NCI-H2081 treated with DMSO at 0.1 percent for 48 hours (cell line): ENCODE measurements at places on chromosomes 5 and 9.

DNA sequence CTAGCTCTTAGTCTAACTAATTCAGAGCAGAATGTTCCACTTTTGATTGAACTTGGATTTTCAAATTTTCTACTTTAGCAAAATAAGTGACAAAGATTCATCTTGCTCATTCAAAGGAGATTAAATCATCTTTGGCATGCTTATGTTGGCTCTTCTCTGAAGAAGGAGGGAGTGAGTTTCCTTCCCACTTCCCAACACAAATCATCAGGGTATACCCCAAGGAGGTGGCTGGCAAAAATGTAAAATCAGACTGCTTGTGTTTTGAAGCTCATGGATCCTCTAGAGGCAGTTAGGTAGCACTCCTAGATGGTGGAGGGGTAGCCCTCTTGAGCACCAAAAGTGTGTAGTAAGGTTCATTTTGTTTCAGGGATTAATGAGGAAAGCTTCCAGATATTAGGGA lies 343.1 kb downstream of the OSTF1 start:
- no peak for DNase-seq

DNA sequence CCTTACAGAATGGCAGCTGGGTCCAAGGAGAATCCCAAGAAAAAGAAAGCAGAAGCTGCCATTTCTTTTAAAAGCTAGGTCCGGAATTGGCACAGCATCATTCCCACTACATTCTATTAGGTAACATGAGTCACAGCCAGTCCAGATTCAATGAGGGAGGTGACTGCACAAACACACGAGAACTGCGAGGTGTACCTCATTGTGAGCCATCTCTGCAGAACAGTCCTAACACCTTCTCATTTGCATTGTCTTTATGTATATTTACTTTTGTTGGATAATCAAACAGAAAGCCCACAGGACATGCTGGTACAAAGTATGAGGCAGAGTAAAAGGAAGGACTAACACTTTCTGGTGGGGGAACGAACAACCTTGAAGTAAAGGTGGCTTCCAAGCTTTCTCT lies 14.6 kb upstream of the HABP4 start:
- no peak for DNase-seq

DNA sequence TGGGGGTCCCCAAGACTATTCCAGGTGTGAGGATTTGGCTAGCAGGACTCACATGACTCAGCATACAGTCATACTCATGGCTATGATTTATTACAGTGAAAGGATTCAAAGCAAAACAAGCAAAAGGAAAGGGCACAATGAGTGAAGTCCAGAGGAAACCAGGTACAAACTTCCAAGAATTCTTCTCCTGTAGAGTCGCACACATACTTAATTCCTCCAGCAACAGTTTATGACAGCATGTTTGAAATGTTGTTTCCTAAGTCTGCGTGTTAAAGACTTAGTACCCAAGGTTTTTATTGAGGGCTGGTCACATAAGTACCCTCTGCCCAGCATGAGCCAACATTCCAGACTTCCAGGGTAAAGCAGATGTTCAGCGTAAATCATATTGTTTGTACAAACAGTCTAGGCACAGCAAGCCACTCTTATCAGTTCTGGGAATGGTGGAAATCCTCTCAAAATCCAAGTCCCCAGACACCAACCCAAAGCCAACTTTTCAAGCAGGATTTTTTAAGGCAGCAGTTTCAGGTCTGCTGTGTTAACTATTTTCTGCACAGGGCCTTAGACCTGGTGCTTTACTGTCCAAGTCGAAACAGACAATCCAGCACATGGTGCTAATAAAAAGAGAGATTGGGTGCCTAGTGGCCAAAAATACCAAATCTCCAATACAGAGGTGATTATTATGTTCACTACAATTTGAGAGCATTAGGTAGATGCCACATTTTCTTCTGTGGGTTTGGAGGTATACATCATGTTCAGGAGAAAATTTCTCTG lies 18.6 kb upstream of the RICTOR start:
- no peak for DNase-seq

- DNase-seq, result no peak
Observed at GRCh38 chr5:76688836-76689235, 27.1 kb upstream of the F2R start.

DNA sequence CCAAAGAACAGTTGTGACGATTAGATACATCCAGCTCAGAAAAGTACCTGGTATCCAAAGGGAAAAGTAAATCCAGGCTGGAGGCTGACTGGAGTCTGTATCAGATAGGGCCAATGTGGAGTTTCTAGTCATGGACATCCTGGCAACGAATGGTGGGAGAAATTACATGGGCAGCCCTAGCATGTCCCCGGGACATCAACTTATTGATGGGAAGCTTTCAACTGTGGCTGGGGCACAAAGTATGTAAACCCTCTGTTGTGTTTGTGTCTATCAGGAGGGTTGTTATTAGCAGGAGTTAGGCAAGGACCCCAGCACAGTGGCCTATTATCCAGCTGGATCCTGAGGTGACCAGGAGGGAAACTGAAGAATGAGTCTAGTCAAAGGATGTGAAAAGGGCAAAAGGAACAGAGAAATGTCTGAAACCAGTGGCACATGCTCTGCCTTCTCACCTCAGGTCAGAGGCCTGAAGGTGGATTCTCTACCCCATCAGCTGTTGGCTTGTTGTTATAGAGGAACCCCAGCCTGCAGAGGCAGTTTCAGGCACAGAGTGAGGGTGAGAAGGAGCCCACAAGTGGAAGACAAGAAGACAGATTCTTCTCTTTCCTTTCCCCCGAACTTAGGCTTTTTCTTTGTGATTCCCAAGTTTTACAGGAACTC lies 19.9 kb downstream of the IFNW1 start:
- DNase-seq, result no peak

GRCh38 chr5:67983251-67984110 lies 232.1 kb upstream of the PIK3R1 start:
- DNase-seq, result no peak

DNA sequence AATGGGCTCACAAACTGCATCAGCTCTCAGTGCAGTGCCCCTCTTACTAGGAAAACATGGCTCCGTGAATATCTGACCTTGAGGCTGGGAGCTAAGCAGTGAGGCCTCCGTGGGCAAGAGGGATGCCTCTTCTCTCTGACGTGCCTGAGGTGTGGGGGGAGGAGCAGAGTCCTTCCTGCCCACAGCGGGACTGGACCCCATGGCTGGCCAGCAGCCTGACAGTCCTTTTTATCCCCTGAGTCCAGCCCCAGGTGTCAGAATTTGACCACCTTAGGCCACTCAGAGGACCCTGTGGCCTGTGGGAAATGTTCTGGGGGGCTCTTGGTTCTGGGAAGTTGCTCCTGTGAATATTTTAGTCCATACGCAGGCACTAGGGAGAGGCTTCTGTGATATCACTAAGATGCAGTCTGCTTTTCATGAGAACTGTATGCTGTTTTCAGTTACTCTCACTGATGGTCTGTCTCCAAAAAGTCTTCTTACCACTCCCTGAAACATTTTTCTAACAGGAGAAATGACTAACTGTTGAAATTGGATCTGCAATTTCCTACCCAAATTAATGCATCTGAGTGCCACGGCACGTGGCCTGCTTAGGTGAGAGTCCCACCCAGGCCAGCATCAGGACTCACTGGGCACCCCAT lies 23.4 kb downstream of the ANGPTL2 start:
- DNase-seq, result no peak

DNA sequence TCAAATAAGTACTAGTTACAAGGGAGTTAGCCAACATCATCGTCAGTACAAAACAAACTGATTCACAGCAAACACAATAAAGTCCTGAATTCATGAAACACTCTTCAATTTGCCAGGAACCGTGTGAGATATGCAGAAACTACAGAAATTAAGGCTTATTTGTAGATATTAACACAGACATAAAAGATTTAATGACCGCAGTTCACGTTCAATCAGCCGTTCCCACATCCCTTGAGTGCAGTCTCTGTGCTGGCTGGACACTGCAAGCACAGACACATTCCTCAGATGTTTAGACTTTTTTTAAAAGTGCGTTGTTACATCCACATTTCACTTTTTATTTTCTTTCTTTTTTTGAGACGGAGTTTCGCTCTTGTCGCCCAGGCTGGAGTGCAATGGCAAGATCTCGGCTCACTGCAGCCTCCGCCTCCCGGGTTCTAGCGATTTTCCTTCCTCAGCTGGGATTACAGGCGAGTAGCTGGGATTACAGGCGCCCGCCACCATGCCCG lies 566 bp upstream of the CEP78 start:
- no peak for DNase-seq

GRCh38 chr5:33936381-33937016 lies at the start of gene RXFP3:
RXFP3 (plus strand) TSS chr5:33936386; CDS start chr5:33936741, 355 bp downstream.
- no peak for DNase-seq
